ENCODE measurements at places on chromosomes 7 and 10.

GRCh38 chr7:42914009-42914408 is 2.1 kb upstream of the C7orf25 start:
- DNase-seq, result no peak

- DNase-seq, result no peak
Measured at GRCh38 chr7:88539518-88539917, 220.0 kb upstream of the ZNF804B start.

DNA sequence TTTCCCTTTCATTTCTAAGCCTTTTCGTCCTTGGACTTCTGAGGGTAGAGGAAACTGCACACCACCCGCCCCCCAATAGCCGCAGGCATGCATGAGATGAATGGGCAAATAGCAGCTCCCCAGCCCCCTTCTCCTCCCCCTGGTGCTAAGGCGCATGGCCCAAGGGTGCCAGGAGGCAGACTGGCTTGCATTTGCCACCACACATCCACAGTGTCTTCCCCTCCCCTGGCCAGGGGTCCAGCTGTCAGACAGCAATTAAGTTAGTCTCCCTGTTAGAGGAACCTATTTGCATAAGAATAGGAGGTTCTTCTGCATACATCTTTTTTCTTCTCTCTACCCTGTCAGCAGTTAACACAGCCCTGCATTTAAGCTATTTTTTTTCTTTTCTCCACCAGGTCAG is 20.2 kb downstream of the TOMM7 start:
- DNase-seq, result no peak

- DNase-seq, result no peak
Measured at GRCh38 chr10:110647136-110647430, 2.9 kb downstream of the RBM20 start.

DNA sequence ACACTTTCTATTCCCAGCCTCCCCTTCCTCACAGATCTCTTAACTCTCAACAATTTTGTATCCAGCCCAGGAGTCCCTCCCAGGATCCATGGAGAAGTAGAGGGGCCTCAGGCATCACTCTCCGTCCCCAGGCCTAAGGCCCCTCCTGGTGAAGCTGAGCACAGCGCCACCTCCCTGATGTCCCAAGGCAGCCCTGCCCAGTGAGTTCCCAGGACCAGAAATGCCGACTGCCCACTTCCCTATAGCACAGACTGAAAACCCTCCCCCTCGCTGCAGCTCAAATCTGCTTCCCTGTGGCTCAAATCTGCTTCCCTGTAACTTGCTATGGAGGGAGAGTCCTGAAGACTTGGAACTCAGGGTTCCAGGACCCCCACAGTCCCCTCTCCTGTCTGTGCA is 35.6 kb downstream of the YKT6 start:
- no peak for DNase-seq

DNA sequence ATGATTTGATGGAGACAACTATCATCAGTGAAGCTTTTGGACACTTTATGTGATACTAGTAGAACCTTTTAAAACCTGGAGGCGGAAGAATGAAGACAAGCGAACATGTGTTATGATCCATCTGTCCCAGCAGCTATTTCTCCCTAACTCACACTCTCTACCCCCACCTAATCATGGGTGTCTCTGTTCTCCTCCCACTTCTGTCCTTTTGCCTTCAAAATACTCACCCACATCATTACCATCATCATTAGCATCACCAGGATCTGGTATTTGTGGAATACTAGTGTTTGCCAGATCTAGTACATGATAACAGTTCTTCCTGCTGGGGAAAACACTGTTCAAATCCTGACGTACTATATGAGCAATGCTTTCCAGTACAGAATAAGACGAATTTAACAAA is 287.7 kb downstream of the DOCK4 start:
- no peak for DNase-seq

Measured in neural crest cell (in vitro differentiated cells).